ENCODE measurements at places on chromosomes 7 and 10.

- DNase-seq: no peak
These were observed 384.4 kb upstream of the ZWINT start for GRCh38 chr10:56745490-56745889.

DNA sequence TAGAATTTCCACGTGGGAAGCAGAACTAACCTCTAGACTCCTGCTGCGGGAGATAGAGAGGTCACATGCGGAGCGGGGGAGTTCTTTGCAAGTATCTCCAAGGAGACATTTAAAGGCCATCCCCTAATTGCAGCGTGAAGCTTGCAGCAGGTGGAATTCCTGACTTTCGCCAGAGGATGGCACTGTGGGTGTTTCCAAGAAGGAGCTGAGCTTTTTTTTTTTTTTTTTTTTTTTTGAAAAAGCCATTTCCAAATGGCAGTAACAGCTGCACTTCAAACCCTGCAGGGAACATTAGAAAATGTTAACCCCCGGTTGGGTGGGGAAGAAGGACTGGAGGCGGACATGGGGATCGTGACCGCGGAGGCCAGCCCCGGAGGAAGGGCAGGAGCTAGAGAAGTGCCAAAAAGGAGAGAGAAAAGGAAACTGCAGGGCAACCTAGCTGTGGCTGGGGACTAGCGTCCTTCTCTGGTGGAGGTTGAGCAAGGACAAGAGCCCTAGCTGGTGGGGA lies 487.7 kb downstream of the TYW1 start:
- DNase-seq: no peak

- DNase-seq: peak; percentile 48
These were observed 1.1 kb downstream of the HNRNPA2B1 start for GRCh38 chr7:26199301-26200037.

GRCh38 chr10:49654036-49654693 lies 25.3 kb upstream of the C10orf53 start:
- DNase-seq: no peak

GRCh38 chr7:142969183-142969582 lies 7.0 kb upstream of the KEL start:
- DNase-seq: no peak

GRCh38 chr7:157679607-157680006 lies 342.8 kb downstream of the DNAJB6 start:
- DNase-seq: no peak

- DNase-seq: no peak
These were observed 148.4 kb downstream of the MDFIC start for GRCh38 chr7:115070311-115070710.

DNA sequence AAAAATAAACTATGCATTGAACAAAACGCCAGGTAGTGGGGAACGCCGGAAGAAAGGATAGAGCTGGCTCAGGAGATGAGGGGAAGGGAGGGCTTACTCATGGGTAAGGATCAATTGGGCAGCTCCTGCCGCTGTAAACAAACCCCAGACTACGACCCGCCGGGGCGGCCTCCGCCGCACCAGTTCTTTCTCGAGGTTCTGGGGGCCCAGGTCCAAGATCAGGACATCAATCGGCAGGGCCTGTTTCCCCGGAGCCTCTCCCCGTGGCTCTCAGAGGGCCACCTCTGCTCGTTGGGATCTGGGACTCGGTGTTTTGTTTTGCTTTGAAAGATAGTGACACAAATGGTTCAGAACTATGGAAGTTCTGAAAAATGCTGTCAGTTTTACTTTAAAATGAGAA lies 140.4 kb downstream of the ELFN1 start:
- no peak for DNase-seq

DNA sequence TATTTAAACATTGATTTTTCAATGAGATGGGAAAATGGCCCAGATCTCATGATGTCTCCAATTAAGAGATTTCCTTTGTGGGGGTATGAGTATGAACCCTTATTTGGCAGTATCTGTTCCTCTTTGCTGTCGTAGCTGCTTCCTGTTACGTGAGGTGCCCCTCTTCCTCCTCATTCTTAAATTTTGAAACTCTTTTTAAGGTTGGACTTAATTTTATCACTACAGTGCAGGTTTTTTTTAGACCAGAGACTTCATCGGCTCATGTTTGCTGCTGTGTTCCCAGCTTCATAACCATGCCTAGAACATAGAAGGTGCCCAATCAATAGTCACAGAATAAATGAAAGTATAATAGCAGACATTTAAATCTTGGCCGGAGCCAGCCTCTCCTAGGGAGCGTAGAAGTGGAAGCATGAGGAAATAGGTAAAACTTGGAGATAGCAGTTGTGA lies 2.4 kb downstream of the MIOS start:
- DNase-seq: no peak
